Right ventricle myocardium superior (tissue), 1 donor: ENCODE measurements at places on chromosomes 11 and 22. TPM values are rescaled to one million over a fixed set of nuclear protein-coding genes. Genes with fewer than 3 reads are reported as not detected.
A peak's percentile ranks its signal among the peaks of the same experiment; 100 is the strongest.

- DNase-seq = no peak
Measured at GRCh38 chr11:7651140-7651551, 22.2 kb downstream of the CYB5R2 start.

The ZP1 gene
- total RNA-seq = not detected

The ANGPTL5 gene
- 1.9 TPM for total RNA-seq

The TCN1 gene
- total RNA-seq = not detected

GRCh38 chr11:44609783-44610155 lies 44.3 kb downstream of the CD82 start:
- no peak for DNase-seq

DNA sequence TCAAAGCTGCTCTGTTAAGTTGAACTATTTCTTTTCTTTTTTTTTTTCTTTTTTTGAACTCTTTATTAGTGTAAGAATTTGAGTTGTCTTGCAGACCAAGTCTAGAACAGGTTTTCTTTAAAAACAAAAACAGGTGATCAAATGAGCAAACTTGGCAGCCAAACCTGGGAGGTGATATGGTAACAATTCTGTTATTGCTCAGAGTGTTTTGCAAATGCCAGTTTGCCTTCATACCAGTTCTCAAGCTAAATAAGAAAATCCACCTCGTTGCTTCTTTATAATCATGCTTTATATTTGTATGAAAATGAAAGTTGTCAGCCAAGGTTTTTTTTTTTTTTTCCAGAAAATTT lies 76.9 kb downstream of the DEPDC5 start:
- no peak for DNase-seq

DNA sequence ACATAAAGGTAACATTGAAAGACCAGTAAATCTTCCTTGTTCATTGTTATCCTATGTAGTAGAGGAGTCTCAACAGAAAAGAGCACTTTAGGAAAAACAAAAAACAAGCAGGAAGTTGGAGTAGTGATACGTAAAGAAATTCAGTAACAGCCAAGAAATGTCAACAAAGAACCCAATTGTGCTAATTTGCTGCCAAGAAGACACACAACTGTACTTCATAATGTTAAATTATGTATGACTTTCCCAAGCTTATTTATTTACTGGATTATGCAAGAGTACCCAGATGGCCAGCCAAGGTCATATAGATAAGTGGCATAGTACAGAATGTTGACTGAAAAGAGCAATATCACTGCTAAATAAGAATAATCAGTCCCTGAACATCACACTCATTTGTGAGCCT lies 264.7 kb upstream of the CCDC179 start:
- no peak for DNase-seq

- DNase-seq = no peak
Measured at GRCh38 chr11:126163074-126163700, 48.3 kb downstream of the RPUSD4 start.

DNA sequence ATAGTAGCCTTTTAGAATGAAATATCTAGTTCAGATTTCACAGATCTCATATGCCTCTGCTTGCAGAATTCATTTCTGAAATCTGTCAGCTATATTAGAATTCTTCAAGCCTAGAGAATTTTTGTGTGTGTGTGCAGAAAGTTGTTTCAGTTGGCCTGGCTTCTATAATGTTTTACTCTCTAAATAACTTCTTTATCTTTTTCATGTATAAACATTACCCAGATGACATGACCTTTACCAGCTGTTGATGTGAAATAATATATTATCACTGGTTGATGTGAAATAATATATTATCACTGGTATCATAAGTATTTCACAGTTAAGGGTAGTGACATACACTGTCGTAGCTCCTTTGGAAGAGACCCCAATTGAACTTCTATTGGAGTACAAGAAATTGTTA lies 72.8 kb downstream of the ALX4 start:
- DNase-seq = no peak

DNA sequence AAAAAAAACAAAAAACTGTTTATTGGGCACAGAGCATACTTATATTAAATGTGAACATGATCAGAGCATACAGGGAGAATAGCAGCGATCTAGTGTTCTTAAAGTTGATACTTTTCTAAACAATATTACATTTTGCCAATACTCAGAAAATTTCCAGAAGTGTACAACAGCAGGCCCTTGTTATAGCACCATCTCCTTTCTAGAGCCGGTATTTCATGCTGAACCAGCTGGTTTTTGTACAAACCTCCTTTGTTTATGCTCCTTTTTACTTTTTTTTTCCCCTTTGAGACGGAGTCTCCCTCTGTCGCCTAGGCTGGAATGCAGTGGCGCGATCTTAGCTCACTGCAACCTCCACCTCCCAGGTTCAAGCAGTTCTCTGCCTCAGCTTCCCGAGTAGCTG lies 90.7 kb downstream of the PPP6R3 start:
- no peak for DNase-seq

DNA sequence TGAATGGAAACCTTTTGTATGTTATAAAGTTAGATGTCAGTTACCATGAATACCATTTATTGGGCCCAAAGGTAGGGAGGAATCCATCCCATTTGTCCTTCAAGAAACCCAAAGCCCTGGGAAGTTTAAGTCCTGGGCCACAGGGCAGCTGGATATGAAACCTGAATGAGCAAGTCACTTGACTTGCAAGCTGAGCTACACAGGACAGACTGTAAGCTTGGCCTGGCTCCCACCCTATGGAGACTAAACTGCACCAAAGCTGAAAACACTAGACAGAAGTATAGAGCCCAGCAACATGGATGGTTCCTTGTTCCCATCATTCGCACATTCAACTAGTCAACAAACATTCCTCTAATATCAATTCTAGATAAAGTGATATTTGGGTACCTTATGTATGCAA lies 71.3 kb downstream of the KCNC1 start:
- DNase-seq = no peak

The CCDC89 gene
- total RNA-seq = 0.97 TPM

GRCh38 chr11:108115500-108116140 lies 5.7 kb upstream of the ACAT1 start:
- DNase-seq = peak; percentile 91

The ZFP91 gene
- total RNA-seq = 57.3 TPM

The CD3E gene
- total RNA-seq = 0.38 TPM

DNA sequence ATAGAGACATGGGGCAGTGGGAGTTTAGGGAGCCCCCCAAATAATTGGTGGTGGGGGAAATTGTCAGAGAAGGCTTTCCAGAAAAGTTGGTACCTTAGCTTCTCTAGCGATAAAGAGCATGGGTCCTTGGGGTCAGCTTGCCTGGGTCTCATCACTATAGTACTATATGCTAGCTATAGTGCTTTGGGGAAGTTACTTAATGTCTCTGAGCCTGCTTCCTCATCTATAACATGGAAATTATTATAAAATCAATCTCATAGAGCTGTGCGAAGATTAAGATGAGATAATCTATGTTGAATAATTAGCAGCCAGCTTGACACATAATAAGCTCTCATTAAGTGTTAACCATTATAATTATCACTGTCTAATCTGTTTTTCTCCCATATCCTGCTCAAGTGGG lies 41.2 kb downstream of the STIM1 start:
- no peak for DNase-seq

- DNase-seq = peak; percentile 76
Measured at GRCh38 chr11:57277845-57278720, 41.0 kb upstream of the APLNR start.

- no peak for DNase-seq
Measured at GRCh38 chr11:16895306-16895705, 118.9 kb downstream of the PLEKHA7 start.

- no peak for DNase-seq
Measured at GRCh38 chr11:25159341-25159740, 662.5 kb downstream of the LUZP2 start.

The LIF gene
- total RNA-seq = 0.54 TPM

The EEF1G gene
- total RNA-seq = 794 TPM

DNA sequence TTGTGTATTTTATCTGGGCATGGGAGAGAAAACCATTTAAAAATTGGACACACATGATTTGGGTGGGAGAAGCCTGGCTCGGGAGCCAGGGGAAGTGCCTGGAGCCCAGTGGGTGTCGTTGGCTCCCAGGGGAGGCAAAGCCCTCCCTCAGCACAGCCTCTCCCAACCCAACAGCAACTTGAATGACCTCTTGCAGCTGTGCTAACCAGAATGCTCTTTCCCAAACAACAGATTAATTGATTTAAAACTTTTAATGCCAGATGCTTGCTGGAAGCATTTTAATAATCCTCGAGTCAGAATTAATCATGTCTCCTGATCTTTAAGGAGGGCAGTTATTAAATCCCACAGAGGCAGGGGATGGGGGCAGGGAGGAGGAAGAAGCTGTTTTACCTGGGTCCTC lies 401.6 kb downstream of the BUD13 start:
- no peak for DNase-seq

The NAALADL1 gene
- total RNA-seq = 3.1 TPM

- DNase-seq = no peak
Measured at GRCh38 chr22:46902436-46902835, 140.0 kb downstream of the TBC1D22A start.

- no peak for DNase-seq
Measured at GRCh38 chr11:76376746-76377558, 4.0 kb downstream of the THAP12 start.

GRCh38 chr22:47850644-47851151 lies 1088.2 kb downstream of the TBC1D22A start:
- no peak for DNase-seq

The SESN3 gene
- 4.8 TPM for total RNA-seq

The MUC6 gene
- not detected for total RNA-seq

The KCNJ11 gene
- total RNA-seq = 27.7 TPM

The FADS3 gene
- 76.0 TPM for total RNA-seq

DNA sequence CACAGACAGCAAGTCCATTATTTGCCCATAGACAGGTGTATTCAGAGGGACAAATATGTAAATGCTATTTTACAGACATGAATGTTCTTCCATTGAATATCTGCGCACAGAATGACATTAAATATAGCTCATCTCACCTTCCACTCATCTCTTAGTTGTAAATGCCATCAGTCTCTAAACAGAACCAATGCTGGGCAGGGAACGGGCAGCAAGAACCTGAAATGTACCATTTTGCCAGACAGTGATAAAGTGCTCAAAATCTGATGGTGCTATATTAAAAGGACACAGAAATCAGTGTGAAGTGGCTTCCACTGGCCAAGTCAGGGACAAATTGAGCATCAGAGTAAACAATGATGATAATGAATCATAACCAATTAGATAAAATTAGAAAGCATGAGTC lies 10.0 kb upstream of the OR8B4 start:
- no peak for DNase-seq

- no peak for DNase-seq
Measured at GRCh38 chr22:48245196-48245485, 1482.7 kb downstream of the TBC1D22A start.

DNA sequence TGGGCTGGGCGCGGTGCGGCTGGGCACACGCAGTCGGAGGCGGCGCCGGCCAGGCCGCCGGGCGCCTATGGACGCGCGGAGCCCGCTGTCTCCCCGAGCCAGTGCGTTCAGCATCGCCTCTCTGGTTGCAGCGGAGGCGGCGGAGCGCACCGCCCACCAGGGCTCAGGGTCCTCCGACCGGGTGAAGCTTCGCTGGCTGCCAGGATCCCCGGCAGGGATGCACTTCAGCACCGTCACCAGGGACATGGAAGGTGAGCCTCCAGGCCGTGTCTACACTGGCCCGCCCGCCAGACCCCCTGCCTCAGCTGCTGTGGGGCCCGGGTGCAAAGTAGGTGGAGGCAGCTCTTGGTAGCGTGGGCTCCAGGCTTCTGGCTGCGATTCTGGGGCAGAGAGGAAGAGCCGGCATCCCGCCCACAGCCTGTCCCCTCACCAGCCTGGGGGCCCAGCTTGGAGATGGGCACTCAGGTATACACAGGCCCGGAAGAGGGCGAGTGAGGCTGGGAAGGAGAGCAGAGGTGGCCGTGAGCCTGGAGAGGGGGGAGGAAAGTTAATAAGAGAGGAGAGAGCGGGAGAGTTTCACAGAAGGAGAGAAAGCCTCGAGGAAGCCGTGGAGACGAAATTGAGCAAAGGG lies 1.0 kb upstream of the TBX1 start:
- DNase-seq = no peak

- no peak for DNase-seq
Measured at GRCh38 chr11:78914503-78914902, 339.8 kb upstream of the NARS2 start.

GRCh38 chr11:16791191-16791961 lies 52.9 kb downstream of the C11orf58 start:
- no peak for DNase-seq

GRCh38 chr22:37951305-37951704 lies 2.1 kb downstream of the C22orf23 start:
- no peak for DNase-seq

GRCh38 chr11:11594162-11594561 lies 27.6 kb downstream of the GALNT18 start:
- no peak for DNase-seq

GRCh38 chr11:96658436-96658835 lies 268.6 kb downstream of the JRKL start:
- DNase-seq = no peak

DNA sequence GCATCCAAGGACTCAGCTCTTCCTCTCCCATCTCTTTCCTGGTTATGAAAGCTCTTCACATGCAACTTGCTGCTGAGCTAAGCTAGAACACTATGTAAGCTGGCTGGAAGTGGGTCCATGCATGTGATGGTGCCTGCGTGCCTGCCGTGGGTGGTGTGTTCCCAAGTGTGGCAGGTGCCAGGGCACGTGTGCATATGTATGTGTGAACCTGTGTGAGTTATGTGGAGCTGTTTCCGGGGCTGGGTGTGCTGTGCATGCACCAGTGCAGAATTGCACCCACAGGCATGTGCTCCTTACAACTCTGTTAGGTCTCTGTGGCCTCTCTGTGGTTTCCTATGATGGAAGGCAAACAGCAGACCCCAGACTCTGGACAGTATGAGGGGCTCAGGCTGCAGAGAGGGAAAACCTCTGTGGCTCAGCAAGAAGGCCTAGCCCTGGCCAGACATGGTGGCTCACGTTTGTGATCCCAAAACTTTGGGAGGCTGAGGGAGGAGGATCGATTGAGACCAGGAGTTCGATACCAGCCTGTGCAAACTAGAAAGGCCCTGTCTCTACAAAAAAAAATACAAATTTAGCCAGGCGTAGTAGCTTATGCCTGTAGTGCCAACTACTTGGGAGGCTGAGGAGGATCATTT lies 4.1 kb upstream of the P2RY6 start:
- no peak for DNase-seq

GRCh38 chr22:32034275-32034674 lies 8.8 kb upstream of the SLC5A1 start:
- no peak for DNase-seq

GRCh38 chr11:127345819-127346459 lies 345.4 kb upstream of the KIRREL3 start:
- DNase-seq = peak; percentile 44

- DNase-seq = no peak
Measured at GRCh38 chr11:75240311-75241035, at the start of gene TPBGL. TPBGL (plus strand) TSS chr11:75240774; CDS start chr11:75241050, 276 bp downstream.

The PDGFD gene
- total RNA-seq = 8.9 TPM

The FREY1 gene
- total RNA-seq = not detected
